ENCODE measurements at places on chromosomes 11 and 22. TPM values are rescaled to one million over a fixed set of nuclear protein-coding genes. Genes with fewer than 3 reads are reported as not detected.

DNA sequence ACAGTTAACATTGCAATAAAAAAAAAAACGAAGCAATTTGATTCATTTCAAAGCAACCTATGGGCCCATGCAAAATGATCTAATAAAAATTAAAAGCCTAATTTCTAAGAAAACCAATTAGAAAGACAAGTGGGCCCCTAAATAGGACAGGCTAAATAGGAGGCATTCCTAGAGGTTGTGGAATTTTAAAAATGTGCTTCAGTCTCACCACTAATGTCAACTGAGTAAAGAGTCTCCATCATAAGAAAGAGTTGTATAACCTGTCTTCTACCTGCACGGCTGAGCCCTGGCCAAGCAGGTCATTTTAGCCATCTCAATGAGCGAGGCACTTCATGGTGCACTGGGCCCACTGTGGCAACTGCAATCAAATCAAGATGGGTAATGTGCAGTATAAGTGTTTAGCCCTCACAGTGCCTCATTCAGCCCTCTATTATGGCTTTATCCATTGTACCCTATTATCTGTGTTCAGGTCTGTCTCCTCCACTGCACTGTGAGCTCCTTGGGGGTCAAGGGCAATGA, 76.4 kb downstream of the PRSS23 start:
- no peak for ATAC-seq

GRCh38 chr11:31813391-31814175, 2.5 kb upstream of the PAX6 start:
- no peak for ATAC-seq

- ATAC-seq = no peak
Observed at GRCh38 chr22:49212466-49212865, 615.2 kb downstream of the BRD1 start.

DNA sequence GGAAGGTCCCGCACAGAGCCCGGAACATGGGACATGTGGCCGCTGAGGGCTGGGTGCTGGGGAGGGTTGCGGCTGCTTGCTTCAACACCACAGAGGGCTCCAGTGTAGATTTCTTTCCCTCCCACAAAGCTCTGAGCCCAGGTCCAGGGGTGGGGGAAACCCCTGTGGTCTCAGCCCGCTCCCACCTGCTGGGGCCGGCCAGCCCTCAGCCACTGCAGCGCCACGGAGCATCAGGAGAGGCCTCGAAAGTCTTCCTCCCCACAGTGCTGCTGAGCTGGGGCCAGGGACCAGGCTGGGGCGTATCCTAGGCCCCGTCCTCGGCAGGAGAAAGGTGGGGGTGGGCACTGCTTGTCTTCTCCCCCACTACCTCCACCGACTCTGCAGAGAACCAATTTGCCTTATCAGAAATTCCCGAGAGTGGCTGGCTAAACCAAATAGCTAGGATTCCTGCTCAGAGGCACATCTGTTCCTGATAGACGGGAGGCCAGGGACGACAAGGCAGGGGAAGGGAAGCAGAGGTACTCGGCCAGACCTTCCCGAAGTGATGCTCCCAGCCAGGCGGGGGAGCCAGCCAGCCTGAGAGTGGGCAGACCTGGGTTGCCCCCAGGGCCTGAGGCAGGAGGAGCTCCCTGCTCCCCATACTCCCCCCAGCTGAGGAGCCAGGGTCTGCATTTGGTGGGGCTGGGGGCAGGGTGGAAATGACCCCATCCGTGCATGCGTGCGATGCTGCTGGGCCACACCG, 18.7 kb downstream of the IGF2 start:
- no peak for ATAC-seq

DNA sequence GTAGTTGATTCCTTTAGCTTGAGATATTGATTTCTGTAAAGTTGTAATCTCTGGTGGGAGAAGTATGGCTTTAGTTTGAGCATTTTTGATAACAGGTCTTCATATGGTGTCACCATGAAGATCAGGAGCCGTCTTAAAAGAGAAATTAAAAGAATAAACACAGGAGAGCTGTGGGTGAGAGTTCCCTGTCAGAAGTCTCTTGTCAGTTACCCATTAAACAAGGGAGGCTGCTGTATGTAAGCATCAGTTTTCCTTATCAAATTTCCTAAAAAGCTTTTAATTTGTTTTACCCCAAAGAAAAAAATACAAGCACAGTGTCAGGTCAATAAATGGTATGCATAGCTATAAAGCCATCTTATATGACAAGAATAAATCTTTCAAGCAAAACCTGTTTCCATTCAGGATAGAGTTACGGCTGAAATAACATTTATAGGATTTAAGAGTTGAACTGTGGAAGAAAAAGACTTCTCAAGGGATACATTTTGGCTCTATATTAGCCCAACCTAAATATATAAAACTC, 767.5 kb downstream of the JRKL start:
- ATAC-seq = no peak

DNA sequence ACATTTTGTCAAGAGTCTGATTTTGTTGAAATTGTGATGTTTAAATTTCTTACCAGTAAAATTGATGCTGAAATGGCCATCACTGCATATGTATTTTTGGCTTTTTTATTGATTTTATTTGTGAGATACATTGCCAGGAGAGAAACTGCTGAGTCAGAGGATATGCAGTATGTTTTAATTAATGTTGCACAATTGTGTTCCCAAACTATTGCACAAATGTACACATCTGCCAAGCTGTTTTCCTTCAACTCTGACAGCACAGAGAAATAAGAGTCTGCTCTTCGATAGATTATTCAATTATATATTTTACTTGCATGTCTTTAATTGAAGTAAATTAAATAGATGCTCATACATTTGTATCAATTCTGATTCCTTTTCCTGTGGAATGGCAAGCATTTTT, 640.2 kb upstream of the LUZP2 start:
- ATAC-seq = no peak

DNA sequence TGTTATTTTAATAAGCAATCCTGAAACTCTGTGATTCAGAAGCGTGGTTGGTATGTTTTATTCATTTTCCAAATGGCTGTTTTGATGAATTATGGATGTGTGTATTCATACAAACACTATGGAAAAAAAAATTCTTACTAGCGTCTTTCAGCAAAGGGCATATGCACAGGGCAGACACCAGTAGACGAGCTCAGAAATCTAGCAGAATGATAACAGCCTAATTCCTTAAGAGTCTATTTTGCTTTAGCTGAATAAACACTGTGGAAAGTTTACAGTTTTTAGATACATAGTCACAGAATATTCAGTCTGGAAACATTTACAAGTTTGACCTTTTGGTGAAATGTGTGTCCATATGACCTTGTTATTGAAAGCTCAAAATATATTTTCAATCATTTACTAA, 418.8 kb upstream of the LUZP2 start:
- no peak for ATAC-seq

DNA sequence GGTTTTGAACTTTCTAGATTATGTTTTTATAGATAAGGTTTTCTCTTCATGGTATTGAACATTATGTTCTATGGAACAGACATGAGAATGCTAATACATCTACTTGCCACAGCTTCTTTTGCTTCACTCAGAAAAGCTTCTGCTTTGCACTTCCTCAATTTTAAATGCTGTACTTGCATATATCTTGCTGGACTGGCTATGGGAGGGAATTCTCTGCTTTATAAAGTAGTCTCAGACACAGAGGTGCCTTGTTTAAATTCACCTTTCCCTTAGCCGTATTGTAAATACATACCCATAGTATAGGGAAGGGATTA, 173.9 kb downstream of the DDX10 start:
- ATAC-seq = no peak

- no peak for ATAC-seq
Observed at GRCh38 chr11:117176186-117176585, 2.4 kb upstream of the SIDT2 start.

- no peak for ATAC-seq
Observed at GRCh38 chr11:104049116-104049515, 12.7 kb downstream of the DDI1 start.

DNA sequence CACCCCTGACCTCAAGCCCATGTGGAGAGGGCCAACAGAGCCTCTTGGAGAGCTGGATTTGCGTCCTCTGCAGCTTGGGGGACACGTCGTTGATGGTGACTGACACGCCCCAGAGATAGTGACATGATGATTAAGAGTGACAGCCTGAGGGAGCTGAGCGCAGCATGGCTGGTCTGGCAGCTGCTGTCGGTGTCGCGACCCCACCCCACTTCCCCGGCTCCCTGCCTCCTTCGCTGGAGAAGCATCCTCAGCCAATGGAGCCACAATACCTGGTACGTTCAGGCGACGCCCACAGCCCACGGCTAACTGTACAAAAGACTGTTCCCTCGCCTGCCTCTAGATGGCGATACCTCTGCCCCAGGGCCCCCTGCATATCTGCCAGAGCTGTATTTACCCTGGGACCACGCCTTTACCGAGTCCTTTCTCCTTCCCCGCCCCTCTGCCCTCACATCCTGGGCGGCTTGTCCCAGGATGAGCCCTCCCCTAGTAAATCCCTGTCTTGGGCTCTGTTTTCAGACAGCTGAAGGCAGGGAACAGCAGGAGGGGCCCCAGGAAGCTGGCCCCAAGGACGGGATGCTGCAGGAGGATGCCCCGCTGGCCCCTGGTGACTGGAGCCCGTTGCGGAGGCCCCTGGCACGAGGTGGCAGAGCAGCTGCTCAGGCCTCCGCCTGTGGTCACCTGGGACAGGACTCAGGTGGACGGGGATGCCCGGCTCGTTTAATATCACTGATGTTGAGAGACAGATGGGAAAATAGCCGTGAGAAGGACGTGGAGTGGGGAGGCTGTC, 90.6 kb downstream of the RPS6KA4 start:
- peak; percentile 65 for ATAC-seq

- ATAC-seq = no peak
Observed at GRCh38 chr11:67626970-67627369, 2.8 kb downstream of the NUDT8 start.

DNA sequence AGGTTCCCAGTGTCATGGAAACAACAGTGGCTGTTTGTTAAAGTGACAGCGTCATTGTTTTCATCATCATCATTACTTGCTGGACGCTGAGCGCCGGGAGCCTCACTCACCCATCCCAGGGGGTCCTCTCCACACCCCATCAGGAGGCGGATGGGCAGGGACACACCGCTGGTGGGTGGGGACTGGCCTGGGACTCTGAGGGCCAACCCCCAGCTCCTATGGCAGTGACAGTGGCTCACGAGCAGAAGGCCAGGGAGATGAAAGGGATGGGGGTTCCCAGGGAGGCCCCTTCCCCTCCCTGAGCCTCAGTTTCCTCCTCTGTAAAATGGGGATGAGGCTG, 76.6 kb upstream of the PRR5 start:
- no peak for ATAC-seq

- no peak for ATAC-seq
Observed at GRCh38 chr11:64084951-64085710, 49.4 kb downstream of the FLRT1 start.

- ATAC-seq = no peak
Observed at GRCh38 chr22:45966320-45966894, 10.6 kb downstream of the WNT7B start.

- no peak for ATAC-seq
Observed at GRCh38 chr11:103928802-103929161, 107.7 kb upstream of the DDI1 start.

DNA sequence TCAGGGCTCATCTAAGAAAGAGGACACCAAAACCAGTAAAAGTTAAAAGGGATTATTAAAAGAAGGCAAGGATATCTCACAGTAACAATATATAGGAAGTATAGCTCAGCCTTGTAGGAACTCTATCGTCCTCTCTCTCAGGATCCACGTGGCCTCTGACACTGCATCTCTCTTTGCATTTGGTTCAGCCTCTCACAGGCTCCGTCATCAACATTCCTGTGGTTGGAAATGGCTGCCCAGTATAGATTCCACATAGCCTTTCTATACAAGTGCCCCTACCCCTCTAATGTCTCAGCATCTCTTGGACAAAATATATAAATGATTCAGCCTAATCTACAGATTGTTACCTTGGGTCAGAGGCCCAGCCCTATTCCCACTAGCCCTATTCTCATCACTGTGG, 101.3 kb upstream of the DBX1 start:
- no peak for ATAC-seq

DNA sequence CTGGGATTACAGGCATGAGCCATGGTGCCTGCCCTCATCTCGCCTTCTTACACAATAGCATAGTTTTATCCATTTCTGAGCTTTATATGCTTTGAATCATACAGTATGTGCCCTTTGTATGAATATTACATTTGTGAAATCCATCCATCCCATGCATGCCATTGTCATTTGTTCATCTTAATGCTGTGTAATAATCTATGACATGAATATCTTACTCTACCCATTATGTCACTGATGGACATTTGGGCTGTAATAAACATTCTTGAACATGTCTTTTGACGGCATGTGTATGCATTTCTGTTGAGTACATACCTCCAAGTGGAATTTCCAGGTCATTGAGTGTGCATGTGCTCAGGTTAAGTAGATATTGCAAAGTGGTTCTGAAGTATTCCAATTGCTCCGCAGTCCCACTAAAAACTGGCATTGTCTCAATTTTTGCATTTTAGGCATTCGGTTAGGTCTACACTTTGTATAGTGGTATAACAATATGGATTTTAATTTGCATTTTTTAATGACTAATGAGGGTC, 339.3 kb upstream of the SYN3 start:
- no peak for ATAC-seq

DNA sequence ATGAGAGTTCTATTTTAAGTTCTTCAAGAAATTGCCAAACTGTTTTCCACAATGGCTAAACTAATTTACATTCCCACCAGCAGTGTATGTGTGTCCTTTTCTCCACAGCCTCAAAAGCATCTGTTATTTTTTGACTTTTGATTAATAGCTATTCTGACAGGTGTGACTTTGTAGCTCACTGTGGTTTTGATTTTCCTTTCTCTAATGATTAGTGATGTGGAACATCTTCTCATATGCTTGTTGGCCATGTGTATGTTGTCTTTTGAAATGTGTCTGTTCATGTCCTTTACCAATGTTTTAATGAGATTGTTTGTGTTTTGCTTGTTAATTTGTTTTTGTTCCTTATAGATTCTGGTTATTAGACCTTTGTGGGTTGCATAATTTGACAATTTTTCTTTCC, 18.0 kb upstream of the RAB38 start:
- no peak for ATAC-seq

DNA sequence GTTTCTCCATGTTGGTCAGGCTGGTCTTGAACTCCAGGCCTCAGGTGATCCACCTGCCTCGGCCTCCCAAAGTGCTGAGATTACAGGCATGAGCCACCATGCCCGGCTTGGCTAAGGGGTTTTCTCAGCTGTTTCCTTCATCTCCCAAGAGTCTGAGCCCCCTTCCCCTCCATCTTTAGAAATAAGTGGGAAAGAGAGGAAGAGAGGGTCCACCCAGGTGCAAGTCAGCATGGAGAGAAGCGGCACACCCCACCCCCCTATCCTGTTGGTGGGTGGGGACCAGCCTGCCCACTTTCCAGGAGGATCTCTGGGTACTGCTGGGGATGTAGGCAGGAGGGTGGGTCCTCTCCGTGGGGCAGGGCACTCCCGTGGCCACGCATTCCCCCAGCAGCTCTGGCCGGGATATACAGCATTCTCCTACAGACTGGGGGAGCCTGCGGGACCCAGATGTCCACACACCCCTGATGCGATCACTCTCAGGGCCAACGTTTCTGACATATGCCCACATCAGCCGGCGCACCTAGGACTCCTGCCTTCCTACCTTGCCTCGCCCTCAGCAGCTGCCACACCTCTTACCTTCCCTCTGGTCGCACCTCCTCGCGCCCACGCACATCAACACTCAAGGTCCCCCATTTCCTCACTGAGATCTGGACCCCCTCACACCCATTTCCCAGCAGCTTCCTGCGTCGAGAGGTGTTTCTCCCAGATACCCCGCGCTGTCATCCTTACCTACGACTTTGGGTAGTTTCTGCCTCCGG, 8.9 kb downstream of the SCARF2 start:
- no peak for ATAC-seq

Gene DNAJB7
- not detected for total RNA-seq

Gene TSSK2
- not detected for total RNA-seq

Gene OR51B2
- not detected for total RNA-seq

Gene OR51E2
- total RNA-seq = 0.94 TPM

Gene ACRV1
- not detected for total RNA-seq

Gene TRIM77
- not detected for total RNA-seq

Gene LDHAL6A
- total RNA-seq = not detected

Gene GRIK4
- under 0.01 TPM for total RNA-seq

Data from gastroesophageal sphincter (tissue), 4 donors.